ENCODE measurements at places on chromosomes 12 and 14.
A peak's percentile ranks its signal among the peaks of the same experiment; 100 is the strongest.

DNA sequence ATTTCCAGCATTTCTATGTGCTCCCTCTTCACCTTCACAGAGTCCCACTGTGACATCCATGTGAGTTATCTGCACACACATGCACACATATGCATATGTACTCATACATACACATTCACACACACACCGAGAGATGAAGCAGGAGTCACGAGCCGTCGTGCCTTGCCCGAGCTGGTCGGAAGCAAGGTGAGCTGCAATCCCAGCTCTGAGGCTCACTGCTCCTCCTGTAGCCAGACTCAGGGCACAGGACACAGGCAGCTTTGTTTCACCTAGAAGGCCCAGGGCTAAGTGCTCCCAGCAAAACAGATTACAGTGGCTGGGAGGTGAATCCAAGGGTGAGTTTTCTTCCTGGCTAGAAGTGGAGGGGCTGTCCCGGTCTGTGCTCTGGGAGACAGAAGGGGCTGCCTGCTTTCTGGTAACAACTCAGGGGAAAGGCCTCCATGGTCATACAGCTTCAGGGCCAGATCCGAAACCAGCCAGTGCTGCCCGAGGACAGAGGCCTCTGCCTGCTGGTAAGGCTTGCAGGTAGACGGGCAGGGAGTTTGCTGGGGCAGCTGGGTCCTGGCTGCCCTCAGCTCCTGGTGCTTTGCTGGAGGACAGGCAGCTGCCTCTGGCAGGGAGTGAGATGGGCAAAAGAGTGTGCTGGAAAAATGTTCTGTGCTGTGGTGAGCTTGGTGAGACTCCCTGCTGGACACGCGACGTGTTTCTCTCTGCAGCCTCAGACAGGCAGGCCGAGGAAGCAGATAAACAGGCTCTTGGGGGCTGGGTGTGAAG, 123.7 kb downstream of the CRACR2A start:
- no peak for DNase-seq

GRCh38 chr12:120069278-120069677, 47.3 kb downstream of the RAB35 start:
- no peak for DNase-seq

GRCh38 chr14:30698463-30698862, 76.3 kb downstream of the SCFD1 start:
- DNase-seq: no peak

- no peak for DNase-seq
Measured at GRCh38 chr12:24133384-24133783, 183.9 kb upstream of the SOX5 start.

GRCh38 chr12:108333898-108334699, 5.0 kb downstream of the CMKLR1 start:
- no peak for DNase-seq

DNA sequence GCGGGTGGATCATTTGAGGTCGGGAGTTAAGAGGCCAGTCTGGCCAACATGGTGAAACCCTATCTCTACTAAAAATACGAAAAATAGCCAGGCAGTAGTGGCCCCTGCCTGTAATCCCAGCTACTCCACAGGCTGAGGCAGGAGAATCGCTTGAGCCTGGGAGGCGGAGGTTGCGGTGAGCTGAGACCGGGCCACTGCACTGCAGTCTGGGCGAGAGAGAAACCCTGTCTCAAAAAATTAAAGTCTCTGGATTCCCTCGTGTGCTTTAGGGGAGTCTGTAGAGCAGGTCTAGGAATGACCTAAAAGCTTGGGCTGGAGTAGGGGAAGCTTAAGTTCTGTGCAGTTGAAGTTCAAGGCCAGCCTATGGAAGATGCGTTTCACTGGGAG, 697 bp upstream of the TULP3 start:
- DNase-seq: no peak

- no peak for DNase-seq
Measured at GRCh38 chr14:89858089-89858488, 96.4 kb downstream of the EFCAB11 start.

DNA sequence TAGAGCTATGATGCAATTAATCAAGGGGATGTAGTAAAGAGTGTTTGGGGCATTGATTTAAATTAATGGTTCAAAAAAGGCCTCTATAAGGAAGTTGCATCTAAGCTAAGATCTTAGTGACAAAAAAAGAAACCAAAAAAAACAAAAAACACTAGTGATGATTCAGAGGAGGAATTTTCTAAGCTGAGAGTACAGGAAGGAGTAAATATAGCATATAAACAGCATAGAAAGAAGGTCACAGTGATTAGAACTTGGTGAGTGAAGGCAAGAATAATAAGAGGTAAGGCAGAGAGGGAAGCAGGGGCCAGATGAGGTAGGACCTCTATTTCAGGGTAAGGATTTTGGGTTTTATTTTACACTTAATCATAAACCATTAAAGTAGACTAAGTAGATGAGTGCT, 48.0 kb upstream of the PDZRN4 start:
- DNase-seq: no peak

GRCh38 chr14:21255385-21256101, 13.7 kb downstream of the HNRNPC start:
- DNase-seq: no peak

DNA sequence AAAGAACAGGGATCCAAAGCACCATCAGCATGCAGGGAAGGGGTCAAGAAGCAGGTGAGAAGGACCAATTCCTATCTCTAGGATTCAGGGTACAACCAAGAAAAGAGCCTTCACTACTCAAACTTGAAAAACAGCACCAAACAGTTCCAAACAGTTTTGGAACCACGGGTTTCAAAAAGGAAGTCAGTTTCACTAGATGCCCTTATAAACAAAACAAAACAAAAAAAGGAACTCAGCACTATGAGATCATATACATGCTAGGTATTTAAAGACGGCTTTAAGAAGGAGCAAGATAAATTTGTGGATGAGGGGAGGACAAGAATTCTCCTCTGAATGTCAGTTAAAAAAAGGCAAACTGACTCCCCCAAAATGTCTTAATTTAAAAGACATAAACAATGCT, 6.0 kb downstream of the INSM2 start:
- DNase-seq: no peak

DNA sequence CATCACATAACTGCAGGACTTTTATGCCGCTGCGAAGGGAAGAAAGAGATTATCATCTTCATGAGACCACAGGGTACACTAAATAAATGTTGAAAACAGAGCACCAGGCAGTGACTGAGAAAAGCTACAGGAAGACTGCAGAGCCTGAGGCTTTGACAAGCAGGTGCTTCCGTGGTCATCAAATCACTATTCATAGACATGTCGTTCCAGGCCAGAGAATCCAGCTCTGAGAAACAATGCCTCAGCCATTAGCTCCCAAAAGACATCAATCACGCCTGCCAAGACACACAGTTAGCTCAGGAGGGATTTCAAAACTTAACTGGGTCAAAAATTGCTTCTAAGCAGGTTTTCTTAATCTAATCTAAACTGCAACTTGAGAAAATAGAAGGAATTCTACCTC, 47.2 kb upstream of the GARIN6 start:
- no peak for DNase-seq

GRCh38 chr14:93737634-93738033, 50.7 kb downstream of the PRIMA1 start:
- no peak for DNase-seq

GRCh38 chr12:1826867-1827705, 6.7 kb downstream of the LRTM2 start:
- DNase-seq: no peak

GRCh38 chr12:52023182-52023975, 16.6 kb downstream of the TAMALIN start:
- peak; percentile 86 for DNase-seq

GRCh38 chr12:88723219-88723618, 142.9 kb upstream of the KITLG start:
- no peak for DNase-seq

DNA sequence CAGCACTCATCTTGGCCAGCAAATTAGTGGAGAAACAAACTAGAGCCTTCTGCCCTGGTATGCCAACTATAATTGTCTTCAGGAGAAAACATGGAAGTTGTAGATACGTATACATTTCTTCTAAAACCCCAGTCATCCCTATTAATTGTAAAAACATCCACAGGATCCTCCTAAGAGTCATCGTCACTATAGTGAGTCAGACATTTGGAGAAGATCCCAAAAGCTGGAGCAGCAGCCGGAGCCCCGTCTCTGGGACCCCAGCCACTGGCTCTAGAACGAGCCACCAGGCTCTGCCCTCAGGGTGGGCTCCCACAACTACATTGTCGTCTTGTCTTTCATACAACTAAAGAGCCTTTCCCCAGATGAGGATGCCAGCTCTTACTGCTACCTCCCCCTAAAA, 15.5 kb downstream of the PRKAB1 start:
- no peak for DNase-seq

DNA sequence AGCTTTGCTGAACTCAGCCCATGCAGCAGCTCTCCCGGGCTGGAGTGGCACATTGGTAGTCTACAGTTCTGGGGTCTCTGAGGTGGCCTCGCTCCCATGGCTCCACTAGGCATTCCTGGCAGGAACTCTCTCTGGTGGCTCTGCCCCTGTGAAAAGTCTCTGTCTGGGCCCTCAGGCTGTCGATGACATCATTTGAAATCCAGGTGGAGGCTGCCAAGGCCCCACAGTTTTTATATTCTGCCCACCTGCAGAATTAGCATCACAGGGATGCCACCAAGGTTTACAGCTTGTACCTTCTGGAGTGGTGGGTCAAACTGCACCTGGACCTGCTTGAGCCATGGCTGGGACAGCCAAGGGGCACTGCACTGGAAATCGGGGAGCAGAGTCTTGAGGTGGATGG, 31.6 kb downstream of the KRT80 start:
- DNase-seq: no peak

DNA sequence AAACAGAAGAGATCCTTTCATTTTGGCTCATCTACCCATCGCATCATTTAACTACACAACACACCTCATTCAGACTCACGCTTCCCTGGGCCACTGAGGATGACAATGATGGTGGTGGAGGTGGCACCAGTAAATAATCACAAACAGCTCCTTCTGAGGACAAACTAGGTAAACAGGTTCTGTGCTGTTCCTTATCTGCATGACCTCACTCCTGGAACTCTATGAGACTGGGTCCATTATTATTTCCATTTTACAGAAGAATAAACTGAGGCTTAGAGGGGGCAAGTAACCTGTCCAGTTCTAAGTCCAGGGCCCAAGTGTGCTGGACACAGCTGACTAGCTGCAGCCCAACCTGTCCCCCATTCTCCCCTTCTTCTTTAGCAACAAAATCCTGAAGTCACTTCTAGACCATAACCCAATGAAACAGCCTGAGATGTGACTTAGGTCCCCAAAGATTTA, 50.4 kb downstream of the ITPK1 start:
- DNase-seq: no peak

DNA sequence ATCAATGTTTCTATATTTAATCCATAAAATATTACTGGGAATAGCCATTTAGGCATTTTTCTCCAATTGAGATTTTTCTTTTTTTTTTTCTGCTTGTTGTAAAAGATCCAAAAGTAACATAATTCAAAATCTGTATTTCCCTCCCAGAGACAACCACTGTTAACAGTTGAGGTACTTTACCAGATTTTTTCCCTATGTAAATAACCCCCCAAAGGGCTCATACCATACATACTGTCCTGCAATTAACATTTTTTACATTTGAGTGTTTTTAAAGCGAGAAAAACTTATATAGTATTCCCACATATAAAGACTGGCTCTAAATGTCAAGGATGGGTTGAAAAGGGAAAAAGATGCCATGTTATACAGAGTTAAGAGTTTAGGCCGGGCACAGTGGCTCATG, 18.1 kb downstream of the PPP1R12A start:
- DNase-seq: no peak

DNA sequence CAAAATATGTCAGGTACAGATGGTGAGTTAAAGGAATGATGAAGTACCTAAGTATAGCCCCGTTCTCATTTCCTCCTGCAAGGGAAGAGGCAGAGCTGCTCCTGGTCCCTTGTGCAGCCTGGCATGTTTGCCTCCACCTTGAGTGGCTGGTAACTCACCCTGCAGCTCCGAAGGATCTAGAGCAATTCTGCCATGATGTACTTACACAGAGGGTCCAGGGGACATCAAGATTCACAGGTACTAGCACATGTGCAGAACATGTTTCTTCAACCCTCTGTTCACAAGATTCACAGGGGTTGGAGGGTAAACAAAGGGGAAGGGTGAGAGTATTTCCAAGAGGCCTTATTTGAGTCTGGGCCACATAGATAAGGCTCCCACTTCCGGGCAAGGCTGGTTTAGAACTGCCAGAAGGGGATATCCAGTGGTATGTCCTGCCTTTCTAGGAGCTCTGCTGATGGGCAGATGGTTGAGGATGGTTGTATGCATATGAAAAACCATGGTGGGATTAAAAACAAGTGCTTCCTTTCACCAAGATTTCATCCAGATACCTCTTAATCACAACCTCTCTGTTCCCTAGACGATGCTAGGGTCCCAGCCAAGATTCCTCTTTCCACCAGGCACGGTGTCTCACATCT, 7.7 kb downstream of the DCTN2 start:
- no peak for DNase-seq

DNA sequence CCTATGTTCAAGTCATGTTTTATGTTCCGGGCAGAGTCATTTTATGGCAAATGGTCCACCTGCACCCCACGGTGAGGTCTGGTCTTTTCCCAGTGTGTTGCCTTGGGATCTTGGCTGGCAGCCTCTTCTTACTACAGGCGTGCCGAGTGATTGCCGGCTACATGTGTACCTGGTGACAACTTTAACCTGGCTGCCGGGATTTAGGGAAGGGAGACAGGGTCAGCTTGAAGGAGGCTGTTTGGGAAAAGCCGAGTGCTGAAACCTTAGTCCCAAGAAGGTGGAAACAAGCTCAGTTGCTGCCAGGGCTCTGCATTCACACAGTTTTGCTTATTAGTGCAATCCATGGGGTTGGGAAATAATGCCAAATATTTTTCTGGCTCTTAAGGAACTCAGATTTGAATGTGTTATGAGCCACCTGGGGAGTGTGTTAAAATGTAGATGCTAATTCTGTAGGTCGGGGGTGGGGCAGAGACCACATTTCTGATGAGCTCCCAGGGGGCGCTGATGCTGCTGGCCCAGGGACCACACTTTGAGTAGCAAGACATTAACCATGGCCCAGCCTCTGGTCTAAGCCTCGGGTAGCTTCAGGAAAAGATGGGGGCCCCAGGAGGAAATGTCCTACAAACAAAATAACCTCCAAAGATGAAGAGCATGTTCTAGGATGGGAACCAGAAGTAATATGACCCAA, 179.6 kb downstream of the TBX5 start:
- DNase-seq: no peak

GRCh38 chr14:83826838-83827237, 1703.1 kb upstream of the FLRT2 start:
- no peak for DNase-seq

DNA sequence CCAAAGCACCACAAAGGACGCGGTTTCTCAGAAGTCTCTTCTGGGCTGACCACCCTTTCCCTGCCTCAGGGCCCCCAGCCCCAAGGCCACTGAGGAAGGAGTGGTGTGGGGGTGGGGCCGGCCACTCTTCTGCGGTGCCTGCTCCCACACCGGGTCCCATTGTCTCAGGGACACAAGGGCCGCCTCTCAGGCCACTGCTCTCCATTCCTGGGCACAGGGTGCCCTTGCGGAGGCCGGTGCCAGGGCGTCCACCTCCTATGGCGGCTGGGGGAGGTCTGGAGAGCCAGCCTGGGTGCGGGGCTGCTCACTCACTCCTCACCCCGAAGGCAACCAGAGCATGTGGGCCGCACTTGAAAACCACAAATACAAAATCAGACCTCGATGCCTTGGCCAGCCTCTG, 44.1 kb downstream of the PRIMA1 start:
- no peak for DNase-seq

Data from activated gamma-delta T cell treated with anti-CD3 and anti-CD28 coated beads, Interleukin-2, amount 50 U/mL, for 16 hours (primary cell).